Activated CD4-positive, CD25-positive, alpha-beta regulatory T cell treated with anti-CD3 and anti-CD28 coated beads, Interleukin-2, amount 50 U/mL, for 72 hours (primary cell): ENCODE measurements at places on chromosomes 1 and 21.

- DNase-seq = no peak
Observed at GRCh38 chr1:81371864-81372263, 428.9 kb upstream of the ADGRL2 start.

DNA sequence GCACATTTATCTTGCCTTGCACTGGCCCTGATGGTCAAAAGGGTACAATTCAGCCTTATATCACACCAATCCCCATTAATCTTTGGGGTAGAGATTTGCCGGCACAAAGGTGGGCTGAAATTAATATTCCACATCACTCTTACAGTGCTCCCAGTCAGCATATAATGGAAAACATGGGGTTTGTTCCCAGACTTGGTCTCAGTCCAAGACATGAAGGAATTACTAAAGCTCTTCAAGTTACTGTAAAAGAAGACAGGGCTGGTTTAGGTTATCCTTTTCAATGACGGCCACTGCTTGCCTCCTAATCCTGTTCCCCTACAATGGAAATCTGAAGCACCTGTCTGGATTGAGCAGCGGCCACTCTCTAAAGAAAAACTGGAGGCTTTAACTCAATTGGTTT lies 160.7 kb downstream of the IER5 start:
- no peak for DNase-seq

GRCh38 chr1:62358665-62359373 lies 39.6 kb upstream of the KANK4 start:
- no peak for DNase-seq

- DNase-seq = no peak
Observed at GRCh38 chr1:182278144-182279054, 113.2 kb downstream of the GLUL start.

- DNase-seq = no peak
Observed at GRCh38 chr21:26844258-26845065, 747 bp downstream of the ADAMTS1 start.

DNA sequence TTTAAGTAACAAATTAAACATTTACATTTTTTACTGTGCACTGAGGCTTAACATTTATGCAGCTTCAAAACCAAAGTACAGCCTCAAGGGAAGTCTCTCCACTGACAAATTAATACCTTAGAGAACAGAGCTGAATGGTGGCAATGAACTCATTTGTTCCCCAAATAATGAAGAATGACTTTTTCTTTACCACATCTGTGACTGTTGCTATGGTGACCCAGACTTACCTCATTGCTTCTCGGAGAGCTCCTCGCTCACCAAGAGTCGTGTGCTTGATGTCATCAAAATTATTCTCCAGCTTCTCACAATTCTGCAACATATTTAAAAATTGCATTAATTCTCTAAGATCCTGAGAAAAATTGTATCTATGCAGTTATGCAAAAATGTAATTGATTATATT lies 92.9 kb downstream of the DPYD start:
- DNase-seq = no peak

- DNase-seq = no peak
Observed at GRCh38 chr1:22408230-22408629, 43.4 kb upstream of the ZBTB40 start.

DNA sequence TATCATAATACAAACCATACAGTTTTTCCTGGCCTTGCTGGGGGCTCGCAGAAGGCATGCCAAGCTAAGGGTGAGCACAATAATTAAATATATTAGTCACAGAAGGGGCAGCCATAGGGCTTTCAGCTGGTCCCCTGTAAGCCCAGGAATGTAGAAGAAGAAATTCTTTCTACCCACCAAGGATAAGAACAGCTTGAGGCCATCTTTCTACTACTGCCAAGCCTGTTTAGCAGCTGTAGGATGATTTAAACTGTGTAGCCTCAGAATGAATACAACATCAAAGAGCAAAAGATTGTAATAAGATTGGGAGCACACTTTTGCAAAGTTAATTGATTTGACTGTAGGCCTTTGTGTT lies 171.5 kb downstream of the LRRC7 start:
- no peak for DNase-seq

DNA sequence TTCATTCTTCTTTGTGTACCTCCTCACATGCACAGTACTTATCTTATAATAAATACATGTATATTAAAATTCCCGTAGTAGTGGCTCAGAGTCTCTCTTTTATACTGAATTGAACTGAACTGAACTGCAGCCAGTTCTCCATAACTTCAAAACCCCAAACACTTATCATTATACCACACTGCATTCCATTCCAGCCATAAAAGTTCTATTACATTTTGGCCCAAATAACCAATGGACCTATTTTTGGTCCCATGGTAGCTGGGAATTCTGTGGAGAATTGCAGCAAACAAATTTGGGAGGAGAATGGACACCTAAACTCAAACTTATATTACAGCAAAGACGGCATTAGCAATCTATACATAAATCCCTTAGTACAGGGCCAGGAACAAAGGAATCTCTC lies 86.6 kb upstream of the C1orf87 start:
- no peak for DNase-seq

DNA sequence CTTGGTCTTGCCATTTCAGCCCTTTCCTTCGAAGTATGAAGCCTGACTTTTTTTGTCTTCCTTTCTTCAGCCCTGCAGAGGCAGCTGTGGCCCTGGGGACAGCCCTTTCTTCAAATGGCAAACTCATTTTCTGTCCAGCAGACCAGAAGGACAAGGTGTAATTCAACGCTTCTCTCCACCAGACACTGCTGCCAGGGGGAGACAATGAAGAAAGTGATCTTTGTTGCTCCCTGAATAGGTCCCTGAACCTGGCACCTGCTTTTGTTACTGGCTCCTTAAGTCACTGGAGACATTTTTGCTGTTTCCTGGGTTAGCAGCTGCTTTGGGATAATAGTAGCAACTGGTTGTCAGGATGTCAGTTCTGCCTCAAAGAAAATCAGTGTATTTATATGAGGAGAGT lies 50.8 kb upstream of the MACF1 start:
- no peak for DNase-seq

GRCh38 chr1:203858055-203858454 lies 3.3 kb upstream of the SNRPE start:
- DNase-seq = no peak

DNA sequence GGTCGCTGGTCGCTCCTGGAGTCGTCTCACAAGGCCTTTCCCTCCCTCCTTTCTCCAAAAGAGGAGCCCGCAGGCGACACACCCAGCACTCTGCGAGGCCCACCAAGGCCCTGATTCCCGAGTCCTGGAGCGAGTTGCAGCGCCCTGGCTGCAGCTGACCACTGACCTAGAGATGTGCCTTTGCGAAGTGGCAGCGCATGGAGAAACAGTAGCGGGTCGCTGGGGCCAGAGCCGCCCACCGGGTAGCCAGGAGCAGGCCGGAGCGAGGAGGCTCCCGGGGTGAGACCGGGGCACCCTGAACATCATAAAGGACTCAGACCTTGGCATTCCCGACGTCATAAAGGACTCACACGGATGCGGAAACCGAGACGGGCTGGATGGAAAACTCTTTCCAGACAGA lies 10.3 kb upstream of the NBPF11 start:
- DNase-seq = no peak

DNA sequence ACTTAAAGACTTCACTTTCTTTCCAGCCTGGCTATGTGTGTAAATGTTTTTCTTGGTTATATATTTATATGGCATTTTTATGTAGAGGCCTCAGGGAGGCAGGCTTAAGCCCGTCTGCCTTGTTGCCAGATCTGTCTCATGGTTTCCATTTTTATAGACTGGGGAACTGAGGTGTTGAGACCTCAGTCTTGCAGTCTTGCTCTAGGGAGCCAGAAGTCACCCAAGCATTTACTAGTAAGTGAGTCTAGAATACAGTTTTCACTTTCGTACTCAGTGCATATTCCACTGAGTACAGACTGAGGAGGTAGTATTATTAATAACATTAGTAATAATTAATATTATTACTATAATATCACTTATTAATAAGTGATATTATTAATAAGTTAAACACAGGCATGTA lies 161.4 kb downstream of the UCK2 start:
- DNase-seq = no peak

DNA sequence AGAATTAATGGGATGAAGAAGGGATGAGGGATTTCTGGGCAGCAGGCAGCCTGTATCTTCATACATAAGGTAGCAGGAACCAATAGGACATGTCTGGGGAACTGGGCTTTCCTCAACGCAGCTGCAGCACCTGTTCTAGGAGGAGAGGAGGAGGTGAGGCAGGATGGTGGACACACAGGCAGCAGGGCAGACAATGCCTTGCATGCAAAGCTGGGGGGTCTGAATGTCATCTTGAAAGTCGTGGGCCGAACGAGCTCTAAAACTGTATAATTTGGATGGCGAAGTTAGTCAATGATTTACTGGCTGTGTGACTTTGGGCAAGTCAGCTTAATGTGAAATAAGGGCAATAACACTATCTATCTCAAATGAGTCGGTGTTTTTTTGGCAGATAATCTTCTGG lies 124.4 kb downstream of the BEND5 start:
- no peak for DNase-seq

DNA sequence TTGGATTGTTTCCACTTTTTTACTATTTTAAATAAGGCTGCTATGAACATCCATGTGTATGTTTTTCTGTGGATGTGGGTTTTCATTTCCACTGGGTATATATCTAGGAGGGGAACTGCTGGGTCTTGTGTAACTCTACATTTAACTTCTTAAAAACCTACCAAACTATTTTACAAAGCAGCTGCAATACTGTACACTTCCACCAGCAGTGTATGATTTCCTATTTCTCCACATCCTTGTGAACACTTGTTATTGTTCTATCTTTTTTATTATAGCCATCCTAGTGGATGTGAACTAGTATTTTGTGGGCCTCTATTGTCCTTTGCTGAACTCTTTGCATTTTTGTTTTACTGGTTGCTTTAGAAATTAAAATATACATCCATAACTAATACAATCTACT lies 33.4 kb downstream of the DIPK1A start:
- no peak for DNase-seq

GRCh38 chr1:42081475-42081874 lies 71.7 kb upstream of the GUCA2B start:
- no peak for DNase-seq

DNA sequence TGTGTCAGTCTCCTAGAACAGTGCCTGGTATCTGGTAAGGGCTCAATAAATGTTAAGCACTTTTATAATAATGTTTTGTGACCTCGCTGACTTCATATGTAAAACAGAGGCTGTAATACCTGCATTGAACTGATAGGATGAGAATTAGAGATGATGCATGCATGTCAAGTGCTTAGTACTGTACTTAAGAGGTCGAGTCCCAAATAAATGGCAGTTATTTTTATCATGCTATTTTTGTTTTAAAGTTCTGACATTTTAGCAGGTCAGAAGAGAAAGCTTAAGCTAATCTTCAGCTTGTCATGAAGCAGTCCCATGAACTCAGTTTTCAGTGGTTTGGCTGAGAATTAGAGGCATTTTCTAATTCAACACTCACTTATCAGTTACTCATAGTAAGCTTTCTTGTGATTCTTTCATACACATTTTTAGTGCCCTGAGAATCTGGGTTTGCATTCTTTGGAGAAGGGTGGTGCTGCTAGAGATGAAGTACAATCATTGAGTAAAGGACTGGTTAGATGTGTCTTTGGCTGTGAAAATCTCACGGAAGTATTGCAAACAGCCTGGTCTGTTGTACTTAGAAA lies 75.7 kb upstream of the RAVER2 start:
- no peak for DNase-seq

DNA sequence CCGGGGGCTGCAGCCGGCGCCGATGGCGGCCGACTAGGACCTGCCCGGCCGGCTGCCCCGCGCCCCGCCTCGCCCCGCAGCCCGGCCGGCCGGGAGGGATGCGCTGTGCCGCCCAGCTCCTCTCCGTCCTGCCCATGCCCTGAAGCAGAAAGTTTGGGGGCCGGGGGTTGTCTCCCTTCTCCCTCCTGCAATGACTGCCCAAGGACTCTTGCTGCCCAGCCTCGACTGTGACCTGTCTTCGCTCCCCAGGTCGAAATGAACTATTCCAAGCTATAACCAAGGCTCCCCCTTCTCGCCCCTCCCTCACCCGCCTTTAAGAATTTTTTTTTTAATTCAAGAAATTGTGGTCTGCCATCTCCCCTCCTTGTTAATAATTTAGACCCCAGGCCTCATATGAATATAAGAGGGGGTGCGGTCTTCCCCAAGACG lies 361 bp downstream of the TMCC2 start:
- no peak for DNase-seq

GRCh38 chr1:207833381-207833780 lies 77.5 kb downstream of the CD34 start:
- DNase-seq = no peak
